Activated CD8-positive, alpha-beta memory T cell treated with anti-CD3 and anti-CD28 coated beads for 36 hours (primary cell): ENCODE measurements at places on chromosomes 3 and 15. TPM values are rescaled to one million over a fixed set of nuclear protein-coding genes. Genes with fewer than 3 reads are reported as not detected.

The ZNF660 gene
- total RNA-seq, result 0.48 TPM

The CACNA2D3 gene
- total RNA-seq, result not detected

The GANC gene
- 20.4 TPM for total RNA-seq

The ADIPOQ gene
- total RNA-seq, result not detected

The SKOR1 gene
- 0.08 TPM for total RNA-seq

The ENTPD3 gene
- not detected for total RNA-seq

The RBP2 gene
- not detected for total RNA-seq

The INKA1 gene
- 2.1 TPM for total RNA-seq

The FOXL2NB gene
- total RNA-seq, result not detected

The CYP1A1 gene
- 1.0 TPM for total RNA-seq

The PSMA4 gene
- total RNA-seq, result 238 TPM

The CCR8 gene
- 2.5 TPM for total RNA-seq

The CMSS1 gene
- 141 TPM for total RNA-seq

The ITGA11 gene
- not detected for total RNA-seq

The KIF9 gene
- total RNA-seq, result 6.8 TPM

The NDN gene
- 1.3 TPM for total RNA-seq

The CRYGS gene
- total RNA-seq, result 2.3 TPM

The MELTF gene
- total RNA-seq, result 3.0 TPM

The EXOG gene
- 16.7 TPM for total RNA-seq

The GAP43 gene
- total RNA-seq, result not detected

The HIGD2B gene
- total RNA-seq, result 0.17 TPM

The CYP1A2 gene
- total RNA-seq, result not detected

The ARHGEF26 gene
- not detected for total RNA-seq

The COL8A1 gene
- 0.06 TPM for total RNA-seq

The GOLGA6D gene
- not detected for total RNA-seq

The CTDSPL2 gene
- total RNA-seq, result 66.6 TPM

The MASP1 gene
- total RNA-seq, result not detected

The SLC27A2 gene
- 29.2 TPM for total RNA-seq

The RPS27L gene
- 160 TPM for total RNA-seq

The ARRDC4 gene
- total RNA-seq, result 0.42 TPM

The EEF1AKMT4 gene
- 15.7 TPM for total RNA-seq

The CLRN1 gene
- total RNA-seq, result not detected

The DPPA4 gene
- total RNA-seq, result 0.23 TPM

The REC114 gene
- not detected for total RNA-seq

The TNFAIP8L3 gene
- 1.2 TPM for total RNA-seq

The ABCF3 gene
- total RNA-seq, result 62.4 TPM

The PIERCE2 gene
- not detected for total RNA-seq

The EPB42 gene
- total RNA-seq, result not detected
